ENCODE measurements at places on chromosomes 4 and X.

DNA sequence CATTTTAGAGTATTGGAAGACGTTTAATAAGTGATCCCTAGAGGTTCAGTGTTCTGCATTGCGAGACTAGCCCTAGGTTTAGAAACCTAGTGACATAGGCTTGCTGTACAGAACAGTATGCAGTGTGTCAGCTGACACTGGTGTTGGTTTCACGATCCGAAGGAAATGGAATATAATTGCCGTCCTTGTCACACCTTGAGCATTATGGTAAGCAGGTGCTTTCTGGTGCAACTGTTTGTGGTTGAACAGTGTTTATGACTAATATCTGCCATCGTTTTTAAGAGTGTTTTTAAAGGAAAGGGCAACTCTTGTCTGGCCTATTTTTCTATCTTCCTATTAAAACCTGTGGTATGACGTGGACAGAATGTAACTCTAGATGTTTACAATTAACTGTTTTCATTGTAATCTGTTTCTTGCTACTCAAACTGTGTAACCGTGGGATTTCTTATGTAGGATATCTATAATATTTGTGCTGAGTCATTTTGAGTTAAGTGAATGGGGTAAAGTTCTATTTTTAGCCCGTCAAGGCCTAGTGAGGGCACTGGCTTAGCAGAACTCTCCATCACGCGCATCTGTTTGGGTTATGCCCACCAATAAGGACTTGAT, 53.8 kb upstream of the TBC1D14 start:
- DNase-seq: no peak

DNA sequence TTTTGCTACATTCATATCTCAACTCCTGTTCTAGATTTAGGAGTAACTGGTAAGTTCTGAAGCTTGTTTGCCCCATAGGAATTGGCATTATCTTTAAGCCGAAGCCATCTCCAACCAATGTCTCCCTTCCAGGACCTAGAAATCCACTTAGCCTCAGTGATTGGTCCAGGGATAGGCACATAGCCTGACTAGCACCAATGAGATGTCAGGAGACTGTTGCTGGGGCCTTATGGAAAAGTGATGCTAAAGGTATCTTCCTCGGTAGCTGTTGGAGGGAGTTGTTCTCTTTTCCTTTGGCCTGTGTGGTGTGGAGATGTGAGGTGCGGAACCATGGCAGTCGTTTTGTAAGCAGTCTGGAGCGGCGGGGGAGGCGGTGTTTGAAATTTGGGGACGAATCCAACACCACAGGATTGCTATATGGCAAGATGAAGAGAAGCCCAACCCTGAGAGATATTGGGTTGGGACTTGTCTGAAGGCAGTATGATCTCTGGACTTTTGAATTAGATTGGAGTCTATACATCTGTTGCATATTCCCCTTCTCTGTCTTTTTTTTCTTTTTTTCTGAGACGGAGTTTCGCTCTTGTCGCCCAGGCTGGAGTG, 109.8 kb upstream of the ATP6AP2 start:
- DNase-seq: no peak

- no peak for DNase-seq
Observed at GRCh38 chr4:21830272-21830671, 118.3 kb downstream of the KCNIP4 start.

- DNase-seq: no peak
Observed at GRCh38 chr4:40613456-40613855, 16.2 kb downstream of the RBM47 start.

DNA sequence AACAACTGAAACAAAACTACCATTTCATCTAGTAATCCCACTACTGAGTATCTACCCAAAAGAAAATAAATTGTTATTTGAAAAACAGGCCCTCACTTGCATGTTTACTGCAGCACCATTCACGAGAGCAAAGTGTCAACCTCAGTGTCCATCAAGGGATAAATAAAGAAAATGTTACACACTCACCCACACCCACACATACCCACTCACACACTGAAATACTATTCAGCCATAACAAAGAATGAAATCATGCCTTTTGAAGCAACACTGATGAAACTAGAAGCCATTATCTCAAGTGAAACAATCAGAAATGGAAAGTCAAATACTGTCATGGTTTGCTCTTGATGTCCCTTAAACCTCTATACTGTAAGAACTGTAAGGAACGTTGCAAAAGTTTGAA, 44.8 kb upstream of the CLNK start:
- no peak for DNase-seq

DNA sequence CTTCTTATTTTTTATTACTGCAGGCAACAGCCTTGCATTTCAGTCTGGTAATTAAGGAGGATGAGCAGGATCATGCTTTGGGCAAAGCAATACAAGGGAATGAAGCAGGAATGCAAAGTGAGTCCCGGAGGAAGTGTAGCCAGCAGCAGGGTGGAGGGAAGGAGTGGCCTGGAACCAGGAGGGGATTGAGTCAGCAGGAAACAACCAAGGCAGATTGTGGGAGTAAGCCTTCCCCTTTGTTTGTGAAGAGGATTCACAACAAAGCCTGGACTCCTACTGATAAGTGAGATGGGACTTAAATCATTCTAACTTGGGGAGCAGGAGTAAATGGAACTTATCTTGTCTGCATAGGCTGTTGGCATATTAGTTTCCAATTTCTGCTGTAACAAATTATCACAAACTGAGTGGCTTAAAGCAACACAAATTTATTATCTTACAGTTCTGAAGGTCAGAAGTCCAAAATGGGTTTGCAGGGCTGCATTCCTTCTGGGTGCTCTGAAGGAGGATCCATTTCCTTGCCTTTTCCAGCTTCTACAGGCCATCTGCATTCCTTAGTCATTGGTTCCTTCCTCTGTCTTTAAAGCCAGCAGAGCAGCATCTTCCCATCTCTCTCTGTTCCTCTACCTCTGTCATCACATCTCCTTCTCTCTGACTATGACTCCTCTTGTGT, 93.2 kb upstream of the AP1S2 start:
- no peak for DNase-seq

DNA sequence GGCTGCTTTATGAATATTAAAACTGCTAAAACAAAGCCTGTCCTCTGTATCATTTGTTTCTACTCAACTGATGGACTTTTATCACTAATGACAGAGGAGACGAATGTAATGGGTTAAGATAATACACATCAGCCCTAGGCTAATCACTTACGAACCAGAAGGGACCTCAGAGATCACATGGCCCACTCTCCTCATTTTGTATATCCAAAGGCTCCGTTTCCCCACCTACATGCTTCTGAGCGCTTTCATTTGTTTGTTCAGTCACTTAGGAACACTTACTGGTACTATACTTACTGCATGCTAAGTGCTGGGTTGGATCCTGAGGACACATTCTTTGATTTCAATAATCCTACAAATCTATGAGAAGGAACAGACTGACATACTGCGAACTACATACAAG, 169.3 kb downstream of the CEP135 start:
- no peak for DNase-seq

GRCh38 chrX:55714161-55714560, 3.4 kb upstream of the RRAGB start:
- DNase-seq: no peak

DNA sequence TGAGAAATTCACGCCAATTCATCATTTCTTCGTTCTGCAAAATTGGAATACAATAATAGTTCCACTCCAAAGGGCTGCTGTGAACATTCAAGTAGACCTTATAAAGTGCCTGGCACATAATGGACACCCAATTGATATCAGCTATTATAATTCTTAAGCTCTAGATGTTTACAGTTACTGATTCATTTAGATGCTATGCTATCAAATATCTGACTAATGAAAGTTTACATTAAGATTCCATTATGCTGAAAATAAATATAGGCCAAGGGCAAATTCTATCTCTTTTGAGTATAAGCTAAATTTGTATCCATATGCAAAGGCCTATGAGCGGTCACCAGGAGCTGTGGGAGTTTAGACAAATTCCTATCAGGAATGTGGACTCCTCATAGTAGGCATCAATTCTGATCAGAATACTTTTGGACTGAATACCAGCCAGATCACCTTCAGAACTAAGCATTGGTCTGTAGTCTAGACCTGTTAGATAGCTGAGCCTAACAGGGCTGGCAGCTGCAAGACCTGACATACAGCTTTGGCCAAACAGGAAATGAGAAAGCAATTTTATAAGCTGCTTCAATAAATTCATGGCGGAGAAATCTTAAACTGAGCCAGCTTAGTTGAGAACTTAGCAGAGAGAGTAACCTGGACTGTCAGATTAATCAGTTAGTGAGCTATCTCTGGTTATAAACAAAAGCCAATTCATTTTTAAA, 384.3 kb upstream of the ACTRT1 start:
- DNase-seq: no peak

DNA sequence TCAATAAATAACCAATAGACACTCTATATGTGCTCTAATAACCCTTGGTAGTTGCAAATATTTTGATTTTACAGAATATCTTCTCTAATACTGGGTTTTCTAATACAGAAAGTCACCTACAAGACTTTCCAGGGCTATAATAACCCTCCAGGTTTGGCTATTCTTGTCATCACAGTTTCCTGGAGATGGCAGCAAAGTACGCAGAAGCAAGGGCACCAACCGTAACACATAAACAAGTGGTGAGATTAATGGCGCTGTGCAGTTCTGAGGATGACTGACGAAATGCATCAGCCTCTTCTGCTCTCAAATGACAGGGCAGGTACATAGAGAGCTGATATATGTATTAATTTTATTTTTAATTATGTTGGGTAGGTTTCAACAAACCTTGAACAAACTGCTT, 122.4 kb downstream of the C4orf33 start:
- no peak for DNase-seq

DNA sequence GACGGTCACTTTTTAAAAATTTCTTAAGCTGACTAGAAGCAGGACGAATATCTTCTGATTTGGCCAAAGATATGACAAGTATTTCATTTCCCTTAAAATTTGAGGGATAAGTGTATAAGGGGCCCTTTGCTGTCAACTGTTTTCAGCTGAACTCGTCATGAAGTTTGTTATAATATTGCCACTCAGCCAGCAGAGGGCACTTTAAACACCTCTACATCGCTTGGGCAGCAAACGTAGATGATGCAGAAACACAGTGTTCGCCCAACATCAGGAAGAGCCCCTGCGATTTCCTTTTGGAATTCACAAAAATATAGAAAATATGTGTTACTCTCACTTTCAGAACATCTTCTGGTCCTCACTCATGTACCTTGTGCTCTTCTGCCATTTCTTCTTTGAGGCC, 435.7 kb upstream of the FMR1 start:
- DNase-seq: no peak

GRCh38 chr4:110586131-110586850, 36.6 kb downstream of the PITX2 start:
- DNase-seq: no peak

DNA sequence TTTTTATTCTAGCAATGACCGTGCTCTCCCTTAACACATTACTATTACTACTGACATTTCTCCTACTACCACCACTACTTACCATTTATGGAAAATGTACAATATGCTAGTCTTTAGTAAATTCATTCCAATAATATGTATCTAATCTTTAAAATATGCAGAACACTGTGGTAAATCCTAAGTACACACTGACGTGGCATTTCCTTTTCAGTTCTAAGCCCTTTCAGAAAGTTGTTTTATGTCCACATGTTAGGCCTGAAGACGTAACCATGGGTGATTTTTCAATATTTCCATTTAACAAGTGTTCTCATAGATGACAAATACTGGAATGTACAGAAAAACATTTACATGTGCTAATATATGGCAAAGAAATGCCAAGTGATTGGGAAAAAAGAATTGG, 268.6 kb upstream of the SLIT2 start:
- DNase-seq: no peak
